ENCODE measurements at places on chromosomes 6 and 20. TPM values are rescaled to one million over a fixed set of nuclear protein-coding genes. Genes with fewer than 3 reads are reported as not detected.

AVP gene
- not detected for total RNA-seq

DNA sequence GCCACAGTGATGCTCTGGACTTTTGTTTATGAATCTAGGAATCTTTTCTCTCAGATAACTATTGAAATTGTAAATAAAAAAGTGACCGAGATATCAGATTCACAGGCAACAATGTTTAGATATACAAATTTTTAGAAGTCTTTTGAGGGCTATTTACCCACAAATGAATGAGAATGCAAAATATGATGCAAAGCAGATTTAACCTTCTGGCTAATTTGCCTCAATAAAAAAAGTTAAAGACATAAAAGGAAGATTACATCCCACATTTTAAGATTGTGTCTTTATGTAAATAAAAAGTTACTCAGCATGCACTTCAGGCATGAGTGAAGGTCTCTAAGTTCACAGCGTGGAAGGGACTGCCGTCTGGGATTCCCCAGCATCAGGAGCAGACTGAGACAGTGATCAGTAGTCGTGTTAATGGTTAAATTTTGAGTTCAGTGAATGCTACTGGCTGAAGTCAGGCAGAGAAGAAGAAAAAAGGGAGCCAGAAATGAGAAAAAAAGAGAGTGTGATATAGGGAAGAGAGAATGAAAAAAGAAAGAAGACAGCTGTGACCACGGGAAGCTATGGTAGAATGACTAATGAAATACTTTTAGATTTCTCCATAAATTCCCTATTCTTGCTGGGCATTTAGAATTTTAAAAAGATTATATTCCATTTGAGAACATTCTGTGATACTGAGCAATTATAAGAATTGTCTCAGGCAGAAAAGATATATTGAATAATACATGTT, 93.6 kb downstream of the MYB start:
- H3K4me1 ChIP-seq: no peaks in the 10 kb centered on the region
- no peaks in the 10 kb centered on the region for H3K36me3 ChIP-seq
- H3K4me3 ChIP-seq: no peak overlapping the region
- H3K27me3 ChIP-seq: peaks cover 5% of the 10 kb centered on the region
- no peak overlapping the region for H3K27ac ChIP-seq

SLC22A2 gene
- total RNA-seq: not detected

BTNL2 gene
- total RNA-seq: not detected

GRCh38 chr6:26158581-26159356, 71.5 kb downstream of the HFE start:
- peaks cover 5% of the 10 kb centered on the region for H3K36me3 ChIP-seq
- peak; percentile 57 for DNase-seq
- peak overlapping the region; percentile 91 for H3K4me3 ChIP-seq
- H3K27ac ChIP-seq: peak overlapping the region; percentile 95

DNA sequence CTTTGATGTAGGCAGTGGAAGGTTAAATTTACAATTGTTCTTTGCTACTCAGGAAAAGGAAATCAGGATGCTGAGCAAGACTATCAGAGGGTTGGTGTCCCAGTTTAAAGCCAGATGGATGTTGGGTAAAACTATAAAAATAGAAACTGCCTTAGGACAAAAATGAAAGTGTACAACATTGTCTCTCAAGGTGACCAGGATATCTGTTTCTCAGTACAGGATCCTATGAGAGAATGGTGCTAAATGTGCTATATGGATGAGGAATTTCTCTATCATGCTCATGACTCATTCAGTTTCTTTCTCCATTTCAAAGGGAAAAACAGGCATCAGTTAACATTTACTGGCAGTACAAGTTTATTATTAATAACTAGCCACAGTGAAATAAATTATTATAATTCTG, 534.2 kb upstream of the GJE1 start:
- no peak overlapping the region for H3K4me3 ChIP-seq
- no peak overlapping the region for H3K27ac ChIP-seq
- no peaks in the 10 kb centered on the region for H3K36me3 ChIP-seq
